ENCODE measurements at places on chromosomes 12 and 14.
A peak's percentile ranks its signal among the peaks of the same experiment; 100 is the strongest.

DNA sequence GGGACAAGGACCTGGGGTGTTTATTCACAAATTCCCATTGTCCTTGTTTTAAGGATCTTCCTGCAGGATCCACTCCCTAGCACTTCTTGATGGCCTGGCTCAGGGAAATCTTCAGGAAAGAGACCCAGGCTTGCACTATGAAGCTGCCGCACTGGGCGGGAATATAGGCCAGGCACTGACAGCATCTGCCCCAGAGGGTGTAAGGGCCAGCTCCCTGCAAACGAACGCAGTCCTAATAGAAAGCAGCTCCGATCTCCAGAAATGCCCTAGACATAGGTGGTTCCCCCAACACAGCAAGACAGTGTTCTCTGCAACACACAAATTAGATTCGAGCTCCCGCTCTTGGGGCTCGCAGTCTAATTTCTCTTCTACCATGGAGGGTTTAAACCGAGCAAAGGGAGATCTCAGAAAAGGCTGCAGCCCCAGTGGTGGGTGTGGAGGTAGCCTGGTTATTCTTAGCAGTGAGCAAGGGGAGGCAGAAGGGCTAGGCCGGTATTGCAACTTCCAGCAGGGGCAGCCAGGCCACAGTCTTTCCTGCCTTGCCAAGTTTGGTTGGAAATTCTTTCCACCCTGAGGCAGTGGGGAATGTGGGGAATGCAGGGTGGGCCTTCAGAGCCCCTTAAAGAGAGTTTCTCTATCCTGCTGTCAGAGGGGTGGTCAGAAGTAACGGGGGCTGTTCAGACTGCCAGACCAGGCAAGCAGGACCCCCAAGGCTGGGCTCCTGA is 16.1 kb upstream of the WSCD2 start:
- no peak for DNase-seq

DNA sequence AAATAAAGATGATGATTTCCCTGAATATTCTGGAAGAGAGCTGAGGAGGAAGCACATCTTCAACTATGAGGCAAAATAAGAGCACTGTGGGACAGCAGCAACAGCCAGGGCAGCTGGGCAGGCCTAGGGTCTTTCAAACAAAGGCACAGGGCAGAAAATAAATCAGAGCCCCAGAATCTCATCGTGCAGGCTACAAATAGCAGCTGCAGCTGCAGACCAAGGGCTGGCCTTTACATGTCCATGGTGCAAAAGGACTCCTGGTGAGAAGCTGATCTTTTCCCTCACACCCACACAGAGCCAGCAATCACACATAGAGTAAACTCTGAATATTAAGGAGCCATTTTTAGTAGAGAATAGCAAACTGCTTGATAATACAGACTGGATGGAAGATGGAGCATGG is 13.6 kb upstream of the MYBPC1 start:
- DNase-seq = no peak

- DNase-seq = no peak
These were observed 6.3 kb upstream of the NFE2 start for GRCh38 chr12:54306925-54307741.

- no peak for DNase-seq
These were observed 344.6 kb downstream of the BTG1 start for GRCh38 chr12:91801048-91801447.

GRCh38 chr12:79547735-79548609 is 142.8 kb downstream of the PAWR start:
- peak; percentile 50 for DNase-seq

DNA sequence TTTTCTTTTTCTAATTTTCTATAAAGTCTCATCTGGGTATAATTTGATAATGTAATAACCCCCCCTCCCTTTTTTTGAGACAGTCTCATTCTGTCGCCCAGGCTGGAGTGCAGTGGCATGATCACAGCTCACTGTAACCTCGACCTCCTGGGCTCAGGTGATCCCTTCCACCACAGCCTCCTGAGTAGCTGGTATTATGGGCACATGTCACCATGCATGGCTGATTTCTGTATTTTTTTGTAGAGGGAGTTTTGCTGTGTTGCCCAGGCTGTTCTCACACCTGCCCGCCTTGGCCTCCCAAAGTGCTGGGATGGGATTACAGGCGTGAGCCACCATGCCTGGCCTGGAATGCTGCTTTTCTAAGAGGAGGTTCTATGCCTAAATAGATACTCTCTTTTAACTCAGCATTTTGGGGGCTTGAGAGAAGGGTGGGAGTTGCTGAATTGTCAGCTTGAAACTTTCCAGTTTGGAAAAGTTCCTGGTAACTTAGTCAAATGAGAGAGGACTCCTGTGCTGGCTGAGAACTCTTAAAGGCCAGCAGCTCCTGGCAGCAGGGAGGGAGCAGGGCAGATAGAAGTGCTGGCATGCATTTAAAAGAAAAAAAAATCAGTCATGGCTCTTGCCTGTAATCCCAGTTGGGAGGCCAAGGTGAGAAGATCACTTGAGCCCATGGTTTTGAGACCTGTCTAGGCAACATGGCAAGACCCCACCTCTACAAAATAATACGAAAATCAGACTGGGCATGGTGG is 13.0 kb downstream of the NUDT4 start:
- peak; percentile 42 for DNase-seq

DNA sequence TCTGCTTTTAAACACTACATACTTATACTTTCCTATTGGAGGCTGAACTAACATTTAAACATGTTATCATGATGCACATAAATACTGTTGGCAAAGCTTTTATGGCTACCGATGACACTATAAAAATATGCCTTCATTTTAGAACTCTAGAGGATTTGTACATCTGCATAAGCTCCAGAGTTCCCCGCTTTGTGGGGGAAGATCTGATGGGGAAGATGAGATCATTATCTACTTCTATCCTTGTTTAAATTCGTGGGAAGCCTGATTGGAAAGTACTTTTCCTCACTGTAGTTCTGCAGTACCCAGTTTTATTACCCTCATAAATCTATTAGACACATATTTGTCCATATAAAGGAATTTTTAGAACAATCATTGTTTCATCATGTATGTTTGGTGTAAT is 299.6 kb upstream of the ATP2B1 start:
- no peak for DNase-seq

- no peak for DNase-seq
These were observed 122.4 kb downstream of the GPR135 start for GRCh38 chr14:59342516-59343484.

- no peak for DNase-seq
These were observed 898.9 kb upstream of the SEL1L start for GRCh38 chr14:82432301-82433105.

DNA sequence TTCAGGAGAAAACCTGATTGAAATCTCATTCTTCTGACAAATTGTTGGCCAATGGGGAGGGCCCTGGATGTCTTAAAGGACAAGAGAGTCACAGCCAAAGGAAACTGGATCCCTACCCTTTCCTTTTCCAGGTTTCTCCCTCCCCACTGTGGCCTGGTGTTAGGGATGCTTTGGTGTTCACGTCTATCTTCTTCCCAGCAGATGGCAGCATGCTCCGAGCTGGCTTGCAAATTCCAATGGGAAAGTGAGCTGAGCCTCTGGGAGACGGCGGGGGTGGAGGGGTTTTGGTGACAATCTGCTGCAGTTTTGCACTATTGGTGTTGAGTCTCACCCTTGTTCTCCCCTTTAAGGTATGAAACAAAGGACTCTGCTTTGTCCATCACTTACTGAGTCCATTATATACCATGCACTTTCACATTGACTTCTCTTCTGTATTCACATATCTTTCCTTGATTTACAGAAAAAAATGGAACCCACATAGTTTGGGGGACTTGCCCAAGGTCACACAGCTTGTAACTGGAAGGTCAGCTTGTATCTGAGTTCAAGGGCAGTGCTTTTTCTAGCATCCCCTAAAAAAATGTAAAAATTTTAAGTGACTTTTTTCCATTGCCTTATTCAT is 39.3 kb downstream of the CCDC177 start:
- no peak for DNase-seq

- DNase-seq = peak; percentile 54
These were observed 265.3 kb upstream of the PLEKHG7 start for GRCh38 chr12:92437452-92437851.

DNA sequence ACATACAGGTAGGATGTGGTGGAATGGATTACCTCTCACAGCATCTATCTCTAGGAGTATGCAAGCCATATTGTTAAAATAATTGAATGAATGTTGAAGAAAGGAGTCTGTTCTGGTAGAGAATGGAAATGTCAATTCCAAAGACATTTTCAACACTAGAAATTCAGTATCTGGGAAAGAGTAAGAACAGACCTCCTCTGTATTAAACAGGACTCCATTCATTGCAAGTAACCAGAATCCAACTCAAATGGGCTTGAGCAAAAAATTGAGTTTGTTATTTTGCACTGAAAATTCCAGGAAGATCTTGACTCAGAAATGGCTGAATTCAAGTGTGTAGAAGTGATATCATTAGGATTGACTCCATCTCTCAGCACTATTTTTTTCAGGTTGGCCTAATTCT is 168.1 kb downstream of the C12orf42 start:
- no peak for DNase-seq

DNA sequence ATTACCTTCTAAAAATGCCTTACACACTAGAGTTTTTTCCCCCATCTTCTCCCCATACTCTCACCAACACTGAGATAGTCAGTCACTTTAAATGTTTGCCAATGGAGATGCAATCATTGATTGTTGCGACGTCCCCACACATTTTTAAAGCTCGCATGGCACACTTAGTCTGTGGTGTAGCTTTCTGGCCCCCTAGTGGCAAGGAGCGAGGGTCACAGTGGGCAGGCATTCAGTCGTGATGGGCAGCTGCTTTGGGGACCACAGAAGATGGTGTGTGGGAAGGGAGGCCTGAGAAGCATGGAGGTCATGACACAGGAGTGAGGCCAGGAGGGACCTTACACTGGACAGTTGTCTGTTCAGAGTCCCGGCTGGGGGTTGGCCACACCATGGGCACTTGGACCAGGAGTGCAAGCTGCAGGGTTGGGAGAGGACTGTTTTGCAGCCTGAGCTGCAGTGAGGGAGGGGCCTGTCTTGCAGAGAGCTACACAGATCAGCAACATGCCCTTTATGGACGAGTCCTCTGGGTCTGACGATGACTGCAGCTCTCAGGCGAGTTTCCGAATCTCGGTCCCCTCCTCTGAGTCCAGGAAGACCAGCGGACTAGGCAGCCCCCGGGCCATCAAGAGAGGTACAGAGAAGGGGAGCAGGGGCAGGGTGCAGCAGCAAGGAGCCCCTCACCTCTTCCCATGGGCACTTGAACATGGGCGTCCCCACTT is 28.6 kb downstream of the PIGH start:
- peak; percentile 74 for DNase-seq

DNA sequence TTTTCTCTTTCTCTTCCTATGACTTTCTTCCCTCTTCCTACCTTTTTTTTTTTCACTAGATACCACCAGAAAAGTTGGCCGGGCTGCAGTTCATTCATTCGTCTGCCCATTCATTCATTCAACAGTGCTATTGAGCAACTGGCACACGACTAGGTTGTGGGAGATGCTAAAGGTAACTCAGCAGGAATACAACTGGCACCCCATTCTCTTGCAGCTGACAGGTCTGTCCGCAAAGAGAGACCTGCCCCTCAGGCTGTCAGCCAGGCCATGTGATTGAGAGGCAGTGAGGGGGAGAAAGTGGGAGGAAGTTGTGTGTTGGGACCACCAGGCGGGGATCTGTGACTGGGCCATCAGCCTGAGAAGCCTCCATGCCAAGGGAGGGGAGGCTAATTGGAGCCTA is 105.2 kb downstream of the TSPAN9 start:
- DNase-seq = no peak

GRCh38 chr14:60637479-60638315 is 11.6 kb downstream of the SIX1 start:
- DNase-seq = no peak

- no peak for DNase-seq
These were observed 32.9 kb downstream of the MAP1LC3B2 start for GRCh38 chr12:116591855-116592637.

DNA sequence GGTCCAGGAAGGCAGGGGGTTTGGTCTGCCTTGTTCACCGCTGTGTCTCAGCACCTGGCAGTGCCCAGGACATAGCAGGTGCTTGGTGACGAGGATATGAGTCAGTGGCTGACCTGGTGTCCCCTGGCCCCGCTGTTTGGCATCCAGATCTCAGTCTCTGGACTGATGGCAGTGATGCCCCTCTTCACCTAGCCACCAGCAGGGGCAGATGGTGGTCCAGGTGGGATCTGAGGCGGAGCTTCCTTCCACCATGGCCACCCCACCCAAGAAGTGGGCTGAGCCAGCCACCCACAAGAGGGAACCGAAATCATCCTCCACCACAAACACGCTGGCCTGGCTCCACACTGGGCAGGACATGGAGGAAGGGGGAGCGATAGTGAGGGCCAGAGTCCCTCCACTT is 16.1 kb upstream of the SH2B3 start:
- DNase-seq = no peak

GRCh38 chr12:131210506-131211339 is 257.0 kb downstream of the ADGRD1 start:
- no peak for DNase-seq

DNA sequence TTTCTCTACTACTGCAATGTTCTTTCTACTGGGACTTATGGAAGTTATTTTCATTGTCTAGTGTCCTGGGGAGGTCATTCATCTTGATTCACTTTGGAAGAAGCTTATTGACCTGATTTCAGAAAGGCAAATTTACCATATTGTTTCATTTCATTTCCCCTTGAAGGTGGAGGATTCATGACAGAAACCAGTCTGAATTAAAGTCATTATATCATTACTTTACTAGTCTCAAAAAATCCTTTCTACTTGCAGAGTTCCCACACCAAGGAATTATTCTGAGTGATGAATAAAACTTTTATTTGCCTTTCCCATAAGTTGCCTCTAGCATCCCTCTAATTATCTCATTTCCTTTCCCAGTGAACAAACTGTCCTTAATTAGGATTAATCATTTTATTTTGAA is 163.8 kb downstream of the RASSF9 start:
- no peak for DNase-seq

DNA sequence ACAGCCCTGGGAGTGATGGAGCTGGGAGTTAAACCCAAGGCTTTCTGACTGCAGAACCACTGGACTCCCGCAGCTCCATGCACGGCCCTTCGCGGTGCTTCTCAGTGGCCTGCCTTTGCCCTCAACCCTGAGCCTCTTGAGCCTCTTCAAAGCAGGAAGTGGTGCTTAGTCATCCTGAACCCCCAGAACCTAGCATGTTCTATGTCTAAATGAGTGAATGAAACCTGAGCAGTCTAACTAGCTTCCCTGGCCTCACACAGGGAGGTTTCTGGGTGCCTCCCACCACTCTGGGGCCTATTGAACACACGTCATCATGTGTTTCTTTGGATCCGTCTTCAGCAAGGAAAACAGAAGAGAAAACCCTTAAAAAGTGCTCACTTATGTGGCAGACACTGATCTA is 117.9 kb upstream of the SFSWAP start:
- DNase-seq = peak; percentile 87

- no peak for DNase-seq
These were observed 1.0 kb upstream of the RPS6KL1 start for GRCh38 chr14:74924061-74924460.

- DNase-seq = no peak
These were observed 128.2 kb downstream of the TMEM117 start for GRCh38 chr12:43964033-43964432.

GRCh38 chr12:130142736-130143135 is 19.5 kb upstream of the FZD10 start:
- DNase-seq = no peak
